ENCODE measurements at places on chromosomes 12 and 14.
A peak's percentile ranks its signal among the peaks of the same experiment; 100 is the strongest.

- DNase-seq: no peak
Measured at GRCh38 chr14:92323916-92324818, 1.2 kb downstream of the SLC24A4 start.

GRCh38 chr14:94405486-94405885 is 17.1 kb upstream of the SERPINA1 start:
- DNase-seq: no peak

DNA sequence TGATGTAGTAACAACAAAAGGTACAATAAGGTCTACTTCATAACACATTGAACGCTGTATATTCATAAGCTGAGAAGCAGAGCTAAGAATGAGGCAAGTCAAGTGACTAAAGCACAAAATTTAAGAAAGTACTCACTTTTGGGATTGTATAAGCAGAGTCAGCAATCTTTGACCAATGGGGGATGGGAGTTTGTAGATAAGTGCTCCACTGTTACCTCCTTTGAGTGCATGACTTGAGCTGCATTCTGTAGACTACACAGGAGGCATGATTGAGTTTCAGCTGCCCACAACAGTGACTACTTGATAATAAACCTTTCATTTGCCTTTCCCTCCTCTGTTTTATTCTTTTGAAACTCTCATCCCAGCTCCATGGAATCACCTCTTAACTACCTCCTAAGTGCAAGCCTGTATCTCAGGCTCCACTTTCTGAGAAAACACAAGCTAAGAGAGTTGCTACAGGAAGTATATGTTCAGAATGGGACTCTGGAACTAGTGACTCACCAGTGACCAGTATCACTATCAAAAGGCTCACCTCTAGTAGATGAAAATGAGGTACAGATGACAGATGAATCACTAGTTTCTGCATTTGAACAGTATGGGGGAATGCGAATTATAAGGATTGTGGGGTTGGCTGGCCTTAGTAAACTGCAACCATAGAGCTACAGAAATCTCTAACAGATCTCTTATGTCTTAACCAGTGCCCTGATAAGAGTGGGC is 49.2 kb downstream of the SLC35F4 start:
- no peak for DNase-seq

DNA sequence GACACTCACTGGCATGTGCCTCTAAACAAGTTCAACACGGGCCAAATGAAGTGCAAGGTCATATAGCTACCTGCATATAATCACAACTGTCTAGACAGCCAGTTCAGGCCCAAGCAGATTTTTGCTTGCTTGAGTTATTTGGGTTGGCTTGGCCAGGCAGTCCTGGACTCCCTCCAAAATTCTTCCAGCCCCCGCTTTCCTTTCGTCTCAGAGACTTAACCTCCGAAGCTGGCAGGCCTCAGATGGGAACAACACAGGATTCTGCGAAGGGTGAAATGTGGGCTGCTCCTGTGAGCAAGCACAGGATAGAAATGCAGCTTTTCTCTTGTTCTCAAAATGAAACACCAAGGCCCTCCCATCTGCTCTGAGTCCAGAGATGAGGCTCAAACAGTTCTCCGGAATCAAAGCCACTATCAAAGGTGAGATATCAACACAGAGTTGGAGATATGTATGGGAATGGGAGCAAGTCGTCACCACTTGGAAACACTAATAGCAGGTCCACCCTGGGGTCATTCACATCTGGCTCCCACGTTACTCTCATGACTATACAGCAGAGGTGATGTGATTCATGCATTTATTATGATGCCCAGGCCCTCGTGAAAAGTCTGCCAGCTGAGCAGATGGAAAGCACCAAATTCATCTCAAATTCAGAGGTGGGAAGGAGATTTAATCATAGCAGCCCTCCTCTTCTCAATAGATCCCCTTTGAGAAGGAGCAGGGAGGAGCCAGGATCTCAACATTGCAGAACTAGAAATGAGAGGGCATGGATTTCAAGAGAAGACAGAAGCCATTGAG is 389.8 kb downstream of the NUAK1 start:
- no peak for DNase-seq

- no peak for DNase-seq
Measured at GRCh38 chr14:101063121-101063520, 159.6 kb upstream of the RTL1 start.

DNA sequence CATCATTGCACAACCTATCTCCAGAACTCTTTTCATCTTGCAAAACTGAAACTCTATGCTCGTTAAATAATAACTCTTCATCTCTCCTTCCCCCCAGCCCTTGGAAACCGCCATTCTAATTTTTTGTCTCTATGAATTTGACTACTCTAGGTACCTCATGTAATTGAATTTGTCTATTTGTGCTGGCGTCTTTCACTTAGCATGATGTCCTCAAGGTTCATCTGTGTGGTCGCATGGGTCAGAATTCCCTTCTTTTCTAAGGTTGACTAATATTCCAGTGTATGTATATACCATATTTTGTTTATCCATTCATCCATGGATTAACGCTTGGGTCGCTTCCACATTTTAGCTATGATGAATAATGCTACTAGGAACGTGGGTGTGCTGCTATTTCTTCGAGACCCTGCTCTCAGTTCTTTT is 80.1 kb downstream of the PLXNC1 start:
- DNase-seq: no peak

GRCh38 chr14:36580856-36581831 is 1.3 kb downstream of the NKX2-8 start:
- DNase-seq: peak; percentile 44

GRCh38 chr12:97666263-97666662 is 203.7 kb downstream of the RMST start:
- no peak for DNase-seq

DNA sequence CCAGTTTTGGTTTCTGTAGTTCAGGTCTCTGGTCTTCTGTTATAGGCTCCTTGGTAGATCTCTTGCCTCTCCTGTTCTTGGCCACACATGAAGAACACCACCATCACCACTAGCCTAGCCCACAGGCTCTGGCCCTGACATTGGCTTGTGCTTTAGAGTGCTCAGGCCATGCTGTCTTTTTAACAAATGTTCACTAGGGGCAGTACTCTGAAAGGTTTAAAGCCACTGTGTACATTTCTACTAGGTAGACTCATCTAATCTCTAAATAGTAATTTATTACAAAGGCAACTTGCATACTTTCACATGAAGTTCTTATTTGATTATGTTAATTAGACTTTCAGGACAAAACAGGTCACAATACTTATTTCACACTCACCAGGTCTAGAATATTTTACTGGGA is 38.3 kb downstream of the PDE6H start:
- no peak for DNase-seq

- no peak for DNase-seq
Measured at GRCh38 chr14:20904393-20905029, 13.3 kb downstream of the RNASE3 start.

GRCh38 chr14:22380571-22381407 is 208.2 kb downstream of the DAD1 start:
- no peak for DNase-seq

DNA sequence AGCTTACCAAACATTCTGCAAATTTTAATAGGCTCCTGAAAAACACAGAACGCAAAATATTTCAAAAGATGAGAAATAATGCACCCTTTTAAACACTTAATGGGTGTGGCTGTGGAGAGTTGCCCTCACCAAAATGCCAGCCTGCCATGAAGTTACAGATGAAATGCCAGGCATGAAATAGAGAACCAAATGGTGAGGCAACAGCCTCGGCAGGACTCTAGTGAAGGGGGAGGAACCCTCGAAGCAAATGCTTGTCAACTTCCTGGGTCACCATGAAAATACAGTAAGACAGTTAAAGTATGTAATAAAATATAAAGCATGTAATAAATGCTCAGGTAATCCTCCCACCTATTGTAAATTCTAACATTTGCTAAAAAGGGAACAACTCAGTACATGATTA is 24.1 kb downstream of the DUSP16 start:
- no peak for DNase-seq

- DNase-seq: no peak
Measured at GRCh38 chr12:21933656-21934055, 7.6 kb downstream of the ABCC9 start.

GRCh38 chr12:68190301-68190700 is 30.8 kb upstream of the IFNG start:
- DNase-seq: no peak

GRCh38 chr12:112112409-112113133 is 4.0 kb upstream of the NAA25 start:
- DNase-seq: no peak

DNA sequence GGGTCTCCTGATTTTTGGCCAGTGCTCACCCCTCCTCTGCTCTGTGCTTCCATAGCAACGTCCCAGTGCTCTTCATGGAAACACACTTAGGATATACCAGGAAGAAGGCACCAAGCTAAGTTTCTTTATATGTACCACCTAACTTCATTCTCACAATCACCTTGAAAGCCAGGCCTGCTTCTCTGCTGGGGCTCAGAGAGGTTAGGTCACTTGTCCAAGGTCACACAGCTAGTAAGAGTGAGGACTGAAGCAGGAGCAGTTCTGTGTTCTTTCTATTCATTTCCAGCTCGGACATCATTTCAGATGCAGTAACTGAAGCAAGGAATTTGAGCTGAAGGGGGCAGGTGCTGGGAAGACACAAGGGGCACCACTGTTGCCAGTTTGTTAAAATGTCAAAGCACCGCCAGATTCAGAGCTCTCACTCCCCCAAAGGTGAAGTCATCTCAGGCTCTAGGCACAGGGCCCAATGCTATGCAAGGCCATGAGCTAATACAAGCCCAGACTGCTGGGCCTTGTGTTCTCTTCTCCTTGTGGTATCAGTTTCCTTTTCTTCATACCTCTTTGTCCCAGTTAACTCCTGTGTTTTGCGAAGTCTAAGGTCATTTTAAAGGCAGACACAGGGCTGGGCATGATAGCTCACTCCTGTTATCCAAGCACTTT is 19.7 kb upstream of the YY1 start:
- DNase-seq: no peak

DNA sequence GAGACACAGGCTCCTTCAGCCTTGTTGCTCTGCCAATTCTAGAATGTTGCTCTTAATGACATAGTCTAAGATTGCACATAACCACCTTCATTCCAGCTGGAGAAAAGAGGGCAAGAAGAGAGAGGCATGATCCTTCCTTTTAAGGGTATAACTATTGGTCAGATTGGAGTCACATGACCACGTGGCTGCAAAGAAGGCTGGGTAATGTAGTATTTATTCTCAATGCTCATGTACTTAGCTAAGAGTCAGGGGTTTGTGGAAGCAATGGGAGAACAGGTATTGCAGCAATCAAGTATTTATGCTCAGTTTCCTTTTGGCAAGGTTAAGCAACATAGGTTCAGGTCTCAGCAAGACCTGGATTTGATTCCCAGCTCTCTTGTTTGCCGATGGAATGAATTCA is 298.8 kb upstream of the TBX3 start:
- no peak for DNase-seq

GRCh38 chr14:102209224-102209966 is 69.7 kb downstream of the WDR20 start:
- no peak for DNase-seq

GRCh38 chr12:7068994-7069346 is 8.5 kb downstream of the C1S start:
- DNase-seq: no peak

- DNase-seq: no peak
Measured at GRCh38 chr12:52183544-52183910, 8.3 kb downstream of the KRT80 start.

All from NCI-H187 (cell line).